Stimulated activated CD8-positive, alpha-beta memory T cell treated with anti-CD3 and anti-CD28 coated beads, Interleukin-15, amount 100 ng/mL, for 4 hours (primary cell): ENCODE measurements at places on chromosomes 5 and 9.

DNA sequence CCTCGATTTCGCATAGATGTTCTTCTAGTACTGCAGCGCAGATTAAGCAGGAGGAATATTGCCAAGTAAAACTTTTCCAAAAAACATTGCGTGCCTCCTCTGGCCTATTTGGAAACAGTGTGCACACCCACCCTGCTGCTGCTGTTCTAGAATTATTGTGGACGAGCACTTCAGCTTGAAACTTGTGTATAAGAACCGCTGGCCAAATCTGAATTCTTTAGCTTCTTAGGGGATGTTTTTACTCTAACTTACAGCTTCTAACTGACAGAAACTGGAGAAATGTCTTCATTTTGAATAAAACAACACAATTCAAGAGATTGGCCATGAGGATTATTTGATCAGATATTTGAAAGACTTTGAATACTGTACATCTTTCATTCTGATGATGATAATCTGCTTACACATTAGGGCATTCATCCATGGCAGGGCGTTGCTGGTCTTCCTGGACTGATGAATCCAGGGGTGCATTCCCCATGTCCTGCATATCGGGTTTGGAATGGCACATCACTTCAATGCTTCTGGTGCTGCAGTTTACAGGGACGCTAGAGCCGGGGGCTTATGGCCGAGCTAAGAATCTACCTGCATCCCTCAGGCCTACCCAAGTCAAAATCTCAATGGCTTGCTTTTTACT is 6.5 kb downstream of the ADAMTS16 start:
- DNase-seq: no peak

- no peak for DNase-seq
Measured at GRCh38 chr5:125478599-125478998, 732.2 kb upstream of the ZNF608 start.

DNA sequence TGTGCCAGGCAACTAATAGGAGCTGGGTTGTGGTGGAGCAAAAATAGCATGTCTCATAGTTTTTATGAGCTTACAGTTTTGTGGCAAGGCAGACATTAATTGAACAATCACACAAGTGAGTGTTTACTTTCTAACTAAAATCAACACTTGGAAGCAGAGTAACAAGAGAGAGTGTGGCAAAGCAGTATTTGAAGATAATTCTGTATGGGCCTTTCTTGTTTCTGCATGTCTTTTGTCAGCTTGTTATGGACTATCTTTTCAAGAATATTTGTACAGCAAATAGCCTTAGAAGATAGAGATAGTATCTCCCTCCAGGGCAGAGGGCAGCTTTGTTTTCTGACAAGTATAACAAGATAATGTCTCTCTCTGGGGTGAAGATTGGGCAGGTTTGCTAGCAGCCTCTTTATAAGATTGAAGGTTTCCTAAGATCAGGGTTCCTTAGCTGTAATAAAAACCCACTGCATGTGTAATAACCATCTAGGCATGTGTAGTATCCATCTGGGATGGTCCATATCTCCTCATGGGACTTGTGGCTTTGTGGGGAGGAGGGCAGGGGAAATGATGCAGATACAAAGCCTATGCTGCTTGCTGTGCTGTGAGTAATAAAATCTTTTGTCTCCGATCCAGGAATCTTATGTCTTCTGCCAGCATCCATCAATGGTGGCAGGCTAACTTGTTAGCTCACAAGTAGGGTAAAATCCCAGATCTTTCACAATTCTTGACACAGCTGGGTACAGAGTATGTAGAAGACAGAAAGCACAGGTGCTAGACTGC is 479.9 kb downstream of the KDM4C start:
- no peak for DNase-seq

DNA sequence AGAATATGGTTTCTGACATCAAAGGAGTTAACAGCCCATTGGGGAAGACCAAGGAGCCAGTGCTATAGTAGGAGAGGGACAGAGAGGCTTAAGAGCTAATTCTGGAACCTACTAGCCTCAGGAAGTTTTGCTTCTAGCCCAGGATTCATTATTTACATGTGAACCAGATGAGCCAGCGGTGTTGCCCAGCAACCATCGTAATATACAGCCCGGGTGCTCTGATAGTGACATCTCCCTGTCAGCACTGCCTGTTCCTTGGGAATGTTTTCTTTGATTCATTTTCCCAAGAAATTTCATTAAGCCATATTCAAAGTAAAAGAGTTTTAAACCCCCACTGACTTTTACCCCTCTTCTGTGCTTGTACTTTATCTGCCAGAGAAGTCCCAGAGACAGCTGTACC is 217.4 kb upstream of the ADAMTSL1 start:
- DNase-seq: no peak

- no peak for DNase-seq
Measured at GRCh38 chr5:15687401-15687800, 187.4 kb downstream of the FBXL7 start.

DNA sequence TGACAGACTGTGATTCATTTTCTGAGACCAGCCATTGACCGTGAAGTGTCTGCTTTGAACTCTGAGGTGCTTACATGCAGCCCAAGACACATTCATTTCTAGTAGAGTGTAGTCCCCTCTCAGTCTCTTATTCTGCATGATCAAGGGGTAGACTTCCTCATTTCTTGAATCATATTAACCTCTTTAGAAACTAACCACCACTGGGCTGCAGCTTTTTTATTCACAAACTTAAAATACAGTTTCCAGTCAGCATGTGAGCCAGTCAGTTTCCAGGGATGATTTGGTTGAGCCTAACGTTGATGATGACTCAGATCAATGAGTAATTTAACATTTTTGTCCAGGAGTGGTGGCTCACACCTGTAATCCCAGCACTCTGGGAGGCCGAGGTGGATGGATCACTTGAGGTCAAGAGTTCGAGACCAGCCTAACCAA is 59.2 kb downstream of the OTULIN start:
- no peak for DNase-seq

- DNase-seq: no peak
Measured at GRCh38 chr9:129386812-129387177, 208.7 kb upstream of the IER5L start.

DNA sequence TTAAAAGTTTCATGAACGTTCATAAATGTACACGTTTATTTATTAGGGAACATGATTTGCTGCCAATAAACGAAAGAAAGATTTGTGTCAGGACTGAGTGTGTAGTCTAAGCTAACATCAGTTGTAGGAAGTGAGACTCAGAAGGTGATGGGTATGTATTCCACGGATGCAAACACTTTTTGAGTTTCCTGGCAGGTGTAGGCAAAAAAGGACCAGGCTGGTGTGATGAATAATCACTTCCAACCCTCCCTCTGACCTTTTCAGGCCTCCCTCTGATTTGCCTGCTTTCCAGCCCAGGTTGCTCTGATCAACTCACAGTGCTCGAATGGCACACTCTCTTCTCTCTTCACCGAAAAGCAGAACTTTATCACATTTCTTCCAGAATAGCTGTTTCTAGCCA is 51.8 kb downstream of the BASP1 start:
- no peak for DNase-seq

GRCh38 chr5:164002628-164003027 is 497.2 kb downstream of the MAT2B start:
- DNase-seq: no peak

DNA sequence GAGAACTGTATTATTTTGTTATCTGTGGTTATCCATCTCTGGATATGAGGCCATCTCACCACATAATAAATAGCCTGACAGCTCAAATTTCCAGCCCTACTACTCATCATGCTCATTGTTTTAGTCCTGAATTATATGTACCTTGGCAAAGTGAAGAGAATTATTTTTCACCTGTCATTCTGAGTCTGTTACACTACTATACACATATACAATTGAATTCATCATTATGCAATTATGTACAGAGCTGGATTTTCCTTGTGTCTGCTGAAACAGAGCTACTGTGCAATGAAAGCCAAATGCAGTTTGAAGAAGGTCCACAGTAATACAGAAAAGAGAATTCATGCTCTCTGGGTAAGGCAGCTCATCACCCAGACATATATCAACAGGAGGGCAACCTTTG is 28.5 kb downstream of the ESM1 start:
- DNase-seq: no peak

GRCh38 chr5:157506066-157506590 is 46.1 kb downstream of the NIPAL4 start:
- no peak for DNase-seq

DNA sequence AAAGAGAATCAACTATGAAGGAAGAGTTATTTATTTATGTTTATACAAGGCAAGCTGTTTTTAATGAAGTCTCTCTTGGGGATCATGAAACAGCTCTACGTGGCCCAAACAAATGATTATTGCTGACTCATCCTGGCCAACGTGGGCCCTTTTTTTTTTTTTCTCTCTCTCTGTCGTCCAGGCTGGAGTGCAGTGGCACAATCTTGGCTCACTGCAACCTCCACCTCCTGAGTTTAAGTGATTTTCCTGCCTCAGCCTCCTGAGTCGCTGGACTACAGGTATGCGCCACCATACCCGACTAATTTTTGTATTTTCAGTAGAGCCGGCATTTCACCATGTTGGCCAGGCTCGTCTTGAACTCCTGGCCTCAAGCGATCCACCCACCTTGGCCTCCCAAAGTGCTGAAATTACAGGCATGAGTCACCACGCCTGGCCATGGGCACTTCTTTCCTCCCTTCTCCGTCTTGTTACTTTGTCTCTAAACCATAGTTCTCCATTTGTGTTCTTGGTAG is 98.3 kb downstream of the BASP1 start:
- DNase-seq: no peak

DNA sequence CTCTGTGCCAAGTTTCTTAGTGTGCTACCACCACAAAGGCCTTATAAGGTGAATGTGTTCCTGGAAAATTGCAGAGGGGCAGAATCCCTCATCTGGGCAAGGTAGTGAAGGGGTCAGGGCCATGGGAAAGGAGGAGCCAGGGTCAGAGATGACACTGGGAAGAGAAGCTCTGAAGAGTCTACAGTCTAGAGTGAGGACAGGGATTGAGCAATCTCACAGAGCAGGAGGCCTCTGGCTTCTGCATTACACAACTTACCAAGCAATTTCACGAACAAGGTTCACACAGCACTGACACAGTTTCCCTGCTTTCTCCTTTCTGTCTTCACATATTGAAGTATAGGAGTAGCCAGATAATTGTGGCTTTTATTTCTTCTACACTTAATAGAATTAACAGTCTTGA is 24.5 kb upstream of the IDNK start:
- no peak for DNase-seq

GRCh38 chr5:169088028-169088725 is 212.8 kb downstream of the SLIT3 start:
- DNase-seq: no peak

DNA sequence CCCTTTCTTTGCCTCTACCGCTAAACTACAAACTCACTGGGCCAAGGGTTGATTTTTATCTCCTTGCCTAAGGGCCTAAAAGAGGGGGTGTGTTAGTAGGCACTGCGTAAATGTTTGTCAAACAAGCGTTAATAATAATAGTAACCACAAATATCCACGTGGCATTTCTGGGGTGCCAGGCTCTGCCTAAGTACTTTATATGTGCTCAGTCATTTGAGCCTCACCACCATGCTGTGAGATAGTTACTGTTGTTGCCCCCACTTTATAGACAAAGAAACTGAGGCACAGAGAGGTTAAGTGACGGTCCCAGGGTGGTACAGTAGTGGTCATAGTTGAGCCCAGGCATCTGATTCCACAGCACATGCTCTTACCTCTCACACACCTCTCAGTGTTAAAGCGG is 52.4 kb downstream of the ERGIC1 start:
- DNase-seq: no peak

GRCh38 chr5:103793595-103794182 is 231.1 kb upstream of the NUDT12 start:
- no peak for DNase-seq

DNA sequence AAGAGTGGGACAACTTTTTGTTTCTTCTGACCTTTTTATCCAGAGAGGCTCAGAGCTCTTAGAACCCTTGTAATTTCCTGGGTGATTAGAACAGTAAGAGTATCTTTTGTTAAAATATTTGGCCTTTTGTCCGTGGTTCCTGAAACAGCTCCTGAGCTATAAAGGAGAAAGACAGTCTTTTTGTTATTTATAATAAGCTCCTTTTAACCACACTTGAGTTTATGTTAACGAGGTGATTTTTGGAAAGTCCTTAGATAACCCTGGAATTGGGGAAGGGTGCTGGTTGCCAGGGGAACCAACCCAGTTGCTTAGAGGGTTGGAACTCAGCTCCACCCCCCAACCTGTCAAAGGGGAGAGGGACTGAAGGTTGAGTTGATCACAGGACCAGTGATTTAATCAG is 4.8 kb downstream of the ZNF483 start:
- no peak for DNase-seq

- DNase-seq: no peak
Measured at GRCh38 chr5:158522776-158523175, 576.9 kb downstream of the EBF1 start.

- DNase-seq: no peak
Measured at GRCh38 chr5:64659289-64659688, 31.0 kb upstream of the SHISAL2B start.

- DNase-seq: no peak
Measured at GRCh38 chr9:133633681-133634080, 2.5 kb upstream of the DBH start.

- no peak for DNase-seq
Measured at GRCh38 chr9:88421348-88421747, 33.1 kb downstream of the SPIN1 start.

GRCh38 chr5:97553604-97554452 is 370.8 kb upstream of the RIOK2 start:
- no peak for DNase-seq

DNA sequence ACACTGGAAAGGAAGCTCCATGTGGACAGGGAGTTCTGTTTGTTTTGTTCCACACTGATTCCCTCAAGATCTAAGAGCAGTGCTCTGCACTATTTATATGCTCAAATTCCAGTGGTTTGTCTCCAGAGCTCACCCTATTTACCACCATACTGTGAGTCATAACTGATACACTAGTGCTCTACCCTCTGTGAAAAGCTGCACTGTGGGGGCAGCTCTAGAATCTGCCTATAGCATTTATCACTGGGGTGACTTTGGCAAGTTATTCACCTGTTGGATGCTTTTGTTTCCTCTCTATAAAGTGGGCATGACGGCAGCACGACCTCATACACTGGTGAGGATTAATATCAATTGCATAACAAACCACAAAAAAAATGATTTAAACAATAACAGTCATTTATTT is 307.8 kb downstream of the NR2F1-AS1 start:
- DNase-seq: no peak

- DNase-seq: no peak
Measured at GRCh38 chr5:111792471-111793058, 35.6 kb upstream of the NREP start.
